ENCODE measurements at places on chromosomes 16 and 17. TPM values are rescaled to one million over a fixed set of nuclear protein-coding genes. Genes with fewer than 3 reads are reported as not detected.

DNA sequence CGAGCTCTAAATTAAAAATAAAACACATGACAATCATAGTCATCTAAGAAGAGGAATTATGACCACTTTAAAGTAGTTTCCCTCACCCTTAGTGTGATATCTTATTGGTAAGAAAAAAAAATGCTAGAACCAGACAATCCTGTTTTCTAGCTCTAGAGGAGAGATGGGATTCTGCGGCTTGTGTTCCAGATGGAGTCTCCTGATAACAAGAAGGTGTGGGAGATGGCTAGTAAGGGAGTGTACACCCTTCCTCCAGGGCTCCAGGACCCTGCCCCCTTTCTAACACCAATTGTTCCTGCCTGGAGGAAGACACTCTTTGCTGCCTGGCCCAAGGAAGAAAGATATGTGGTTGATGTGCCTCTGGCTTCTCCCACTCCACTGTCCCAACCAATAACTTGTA, 68.8 kb upstream of the FBXO47 start:
- no peak for DNase-seq

DNA sequence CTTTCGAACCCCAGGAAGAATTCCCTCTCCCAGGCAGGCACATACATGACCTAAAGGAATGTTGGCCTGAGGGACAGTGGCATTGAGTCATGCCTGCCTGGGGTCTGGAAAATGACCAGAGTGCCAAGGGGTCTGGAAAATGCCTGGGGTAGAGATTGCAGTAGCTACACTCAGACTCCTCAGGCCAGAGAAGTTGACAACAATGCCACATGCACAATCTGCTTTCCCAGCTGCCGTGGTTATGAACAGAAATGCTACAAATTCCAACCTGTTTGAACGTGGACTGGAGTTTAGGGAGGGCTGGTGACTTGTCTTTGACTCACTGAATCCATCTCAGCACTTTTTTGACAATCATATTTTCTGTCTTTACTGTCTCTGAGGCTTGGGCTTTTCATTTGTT, 250.0 kb downstream of the ABCC12 start:
- peak; percentile 53 for DNase-seq

DNA sequence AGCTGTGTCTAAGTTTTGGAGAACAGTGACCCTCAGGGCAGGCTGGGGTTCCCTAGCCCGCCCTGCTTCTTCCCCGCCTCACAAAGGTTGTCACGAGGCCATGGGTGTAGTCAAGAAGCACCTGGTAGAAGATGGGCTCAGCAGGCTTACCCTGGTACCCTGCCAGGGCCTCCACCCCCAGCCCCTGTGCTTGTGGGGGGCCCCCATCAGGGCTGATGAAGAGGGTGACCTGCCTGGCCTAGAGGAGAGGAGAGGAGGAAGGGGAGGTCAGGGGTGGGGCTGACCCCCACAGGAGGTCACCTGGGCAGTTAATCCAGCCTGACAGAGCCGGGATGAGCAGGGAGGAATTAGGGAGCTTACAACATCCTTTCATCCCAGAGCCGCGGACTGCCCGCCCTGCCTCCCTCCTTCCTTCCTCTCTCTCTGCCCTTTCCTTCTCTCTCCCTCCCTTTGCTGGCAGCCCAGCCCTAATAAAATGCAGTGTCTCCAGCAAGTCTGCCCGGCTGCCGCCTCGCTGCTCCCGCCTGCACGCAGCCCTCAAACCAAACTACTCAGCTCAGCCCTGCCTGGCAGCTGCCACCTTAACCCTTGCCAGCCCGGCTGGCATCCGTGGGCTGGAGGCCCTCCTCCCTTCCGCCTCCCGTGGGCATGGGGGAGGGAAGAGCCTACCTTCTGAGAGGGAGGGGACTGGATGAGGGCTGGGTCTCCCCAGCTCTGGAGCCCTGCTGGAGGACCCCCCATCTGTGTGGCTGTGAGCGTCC, 7.2 kb downstream of the DLX3 start:
- no peak for DNase-seq

DNA sequence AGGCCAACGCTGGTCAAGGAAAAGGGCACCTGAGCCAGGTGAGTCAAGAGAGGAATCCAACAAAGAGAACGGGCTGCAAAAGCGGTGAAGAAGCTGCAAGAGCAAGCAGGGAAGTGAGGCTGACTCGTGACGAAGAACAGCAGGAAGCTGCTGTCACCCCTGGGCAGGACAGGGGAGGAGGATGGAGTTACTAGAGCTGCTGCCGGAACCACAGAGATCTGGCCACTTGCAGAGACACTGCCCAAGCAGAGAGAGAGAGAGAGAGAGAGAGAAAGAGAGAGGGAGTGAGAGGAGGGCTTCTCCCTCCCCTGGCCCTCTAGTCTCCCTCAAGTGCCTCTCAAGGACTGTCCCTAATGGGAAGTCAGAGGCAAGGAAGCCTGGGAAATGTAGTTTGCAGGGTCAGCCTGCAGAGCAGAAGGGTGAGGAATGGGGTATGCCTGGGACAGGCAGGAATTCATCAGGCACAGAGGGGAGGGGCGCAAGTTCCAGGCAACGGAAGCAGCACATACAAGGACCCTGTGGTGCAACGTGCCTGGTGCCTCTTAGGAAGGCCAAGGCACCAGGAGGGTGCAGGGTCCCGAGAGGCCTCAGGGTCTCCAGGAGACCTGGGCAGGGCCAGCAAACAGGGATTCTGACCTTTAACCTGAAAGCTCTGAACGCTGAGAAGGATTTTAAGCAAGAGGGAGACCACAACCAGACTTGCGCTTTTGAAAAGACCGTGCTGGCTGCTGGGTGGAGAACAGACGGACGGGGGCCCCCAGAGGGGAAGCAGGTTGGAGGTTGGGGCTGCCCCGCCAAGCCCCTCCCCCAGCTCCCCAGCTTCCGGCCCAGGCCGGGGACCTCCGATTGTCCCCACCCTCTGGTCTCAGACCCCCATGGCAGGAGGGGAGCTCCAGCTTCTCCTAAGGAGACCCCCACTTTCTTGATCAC, 45.8 kb upstream of the CIBAR2 start:
- DNase-seq: no peak

- DNase-seq: no peak
Measured at GRCh38 chr16:3049921-3050481, 3.6 kb downstream of the MMP25 start.

DNA sequence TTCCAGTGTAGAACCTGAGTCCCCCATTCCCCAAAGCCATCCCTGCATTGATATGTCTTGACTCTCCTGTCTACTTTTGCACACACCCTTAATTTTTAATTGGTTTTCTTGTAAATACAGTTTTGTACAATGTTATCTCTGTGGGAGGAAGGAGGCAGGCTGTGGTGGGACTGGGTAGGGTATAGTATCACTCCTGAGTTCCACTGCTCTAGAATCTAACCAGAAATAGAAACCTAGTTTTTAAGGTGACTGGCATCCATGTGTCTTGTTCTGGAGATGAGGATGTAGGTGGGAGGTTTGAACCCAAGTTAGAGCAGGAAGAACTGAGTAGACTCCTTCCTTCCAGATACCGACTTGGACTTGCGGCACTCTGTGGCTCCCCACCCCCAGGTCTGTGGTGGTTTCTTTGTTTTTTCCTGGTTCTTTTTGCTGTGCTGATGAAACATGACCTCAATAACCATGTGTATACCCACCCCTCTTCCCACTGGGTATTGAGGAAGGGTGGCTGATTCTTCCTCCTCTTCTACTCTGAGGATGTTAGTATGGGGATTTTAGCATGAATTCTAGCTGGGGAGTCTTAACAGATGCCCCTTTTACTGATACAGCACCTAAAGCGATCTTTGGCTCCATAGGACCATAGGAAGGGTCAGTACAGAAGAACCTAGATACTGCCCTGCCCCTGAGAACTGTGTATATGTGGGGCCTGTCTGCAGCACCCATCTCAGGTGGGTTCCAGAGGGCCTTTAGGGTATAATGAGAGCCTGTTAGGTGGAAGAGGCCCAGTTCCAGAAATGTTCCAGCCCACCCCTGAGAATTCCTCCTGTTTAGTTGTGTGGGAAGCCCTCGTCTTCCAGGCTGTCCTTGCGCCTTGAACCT, 48.7 kb downstream of the SF3B3 start:
- no peak for DNase-seq

Gene TEKT5
- total RNA-seq: not detected

DNA sequence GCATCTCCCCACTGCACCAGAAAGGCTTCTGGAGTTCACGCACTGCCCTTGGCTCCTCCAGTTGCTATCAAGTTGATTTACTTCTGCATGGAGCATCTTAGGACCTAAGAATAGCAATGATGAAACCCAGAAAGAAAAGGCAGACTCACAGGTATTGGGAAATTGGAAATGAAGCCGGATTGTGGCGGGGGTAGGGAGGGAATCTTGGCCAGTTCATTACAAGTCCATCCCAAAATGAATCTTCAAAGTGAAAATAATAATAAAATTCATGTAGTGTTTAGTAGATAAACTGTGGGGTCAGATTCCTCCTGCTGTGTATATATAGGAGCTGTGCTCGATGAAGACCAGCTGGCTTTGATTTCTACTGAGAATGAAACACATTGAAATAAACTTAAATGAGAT, 33.7 kb downstream of the TEKT3 start:
- DNase-seq: no peak

DNA sequence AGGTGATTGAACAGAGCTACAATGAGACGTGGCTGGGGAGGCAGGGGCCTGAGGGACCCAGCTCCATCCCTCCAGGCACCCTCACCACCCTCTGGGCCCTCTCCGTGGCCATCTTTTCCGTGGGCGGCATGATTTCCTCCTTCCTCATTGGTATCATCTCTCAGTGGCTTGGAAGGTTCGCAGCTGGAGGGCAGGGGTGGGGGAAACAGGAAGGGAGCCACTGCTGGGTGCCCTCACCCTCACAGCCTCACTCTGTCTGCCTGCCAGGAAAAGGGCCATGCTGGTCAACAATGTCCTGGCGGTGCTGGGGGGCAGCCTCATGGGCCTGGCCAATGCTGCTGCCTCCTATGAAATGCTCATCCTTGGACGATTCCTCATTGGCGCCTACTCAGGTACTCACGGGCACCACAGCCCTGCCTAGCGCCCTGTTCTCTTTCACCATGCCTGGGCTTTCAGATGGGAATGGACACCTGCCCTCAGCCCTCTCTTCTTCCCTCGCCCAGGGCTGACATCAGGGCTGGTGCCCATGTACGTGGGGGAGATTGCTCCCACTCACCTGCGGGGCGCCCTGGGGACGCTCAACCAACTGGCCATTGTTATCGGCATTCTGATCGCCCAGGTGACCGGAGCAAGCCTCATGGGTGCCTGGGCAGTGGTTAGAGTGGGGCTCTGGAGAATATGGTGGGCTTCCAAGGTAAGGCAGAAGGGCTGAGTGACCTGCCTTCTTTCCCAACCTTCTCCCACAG, 2.1 kb downstream of the SLC2A4 start:
- no peak for DNase-seq

Gene HBQ1
- 2.4 TPM for total RNA-seq

Gene SULT1A1
- 7.1 TPM for total RNA-seq

Gene BFAR
- 73.6 TPM for total RNA-seq

Gene ZNF423
- total RNA-seq: 0.35 TPM

- DNase-seq: no peak
Measured at GRCh38 chr16:8956265-8957062, 7.2 kb downstream of the USP7 start.

- no peak for DNase-seq
Measured at GRCh38 chr16:84380405-84380804, 12.1 kb downstream of the ATP2C2 start.

GRCh38 chr17:39563476-39563875, 44.2 kb downstream of the NEUROD2 start:
- DNase-seq: no peak

- no peak for DNase-seq
Measured at GRCh38 chr16:23074423-23074822, 74.8 kb downstream of the USP31 start.

DNA sequence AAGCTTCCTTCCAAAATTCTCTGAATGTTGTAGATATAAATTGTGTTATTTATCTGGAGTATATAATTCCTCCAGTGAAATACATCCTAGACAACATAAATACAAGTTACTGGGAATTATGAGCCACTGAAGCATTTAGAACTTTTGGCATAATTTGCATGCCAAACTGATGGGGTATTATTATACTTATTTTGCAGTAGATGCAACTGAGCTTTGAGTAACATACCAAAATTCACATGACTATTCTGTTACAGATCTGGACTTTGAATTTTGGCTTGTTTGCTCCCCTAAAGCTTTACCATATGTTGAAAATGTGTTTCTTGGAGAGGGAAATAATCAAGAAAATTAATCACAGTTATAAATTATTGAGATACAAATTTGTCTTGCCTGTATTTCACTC, 372.5 kb downstream of the CDH11 start:
- DNase-seq: no peak

Gene CCL13
- not detected for total RNA-seq

- no peak for DNase-seq
Measured at GRCh38 chr17:20207262-20207985, 198.3 kb downstream of the SPECC1 start.

- no peak for DNase-seq
Measured at GRCh38 chr16:81136390-81137335, 40.5 kb upstream of the GCSH start.

Gene IGF2BP1
- total RNA-seq: 0.45 TPM

- DNase-seq: no peak
Measured at GRCh38 chr16:27460663-27461482, 58.9 kb downstream of the IL21R start.

- DNase-seq: no peak
Measured at GRCh38 chr16:78791011-78791410, 691.6 kb downstream of the WWOX start.

DNA sequence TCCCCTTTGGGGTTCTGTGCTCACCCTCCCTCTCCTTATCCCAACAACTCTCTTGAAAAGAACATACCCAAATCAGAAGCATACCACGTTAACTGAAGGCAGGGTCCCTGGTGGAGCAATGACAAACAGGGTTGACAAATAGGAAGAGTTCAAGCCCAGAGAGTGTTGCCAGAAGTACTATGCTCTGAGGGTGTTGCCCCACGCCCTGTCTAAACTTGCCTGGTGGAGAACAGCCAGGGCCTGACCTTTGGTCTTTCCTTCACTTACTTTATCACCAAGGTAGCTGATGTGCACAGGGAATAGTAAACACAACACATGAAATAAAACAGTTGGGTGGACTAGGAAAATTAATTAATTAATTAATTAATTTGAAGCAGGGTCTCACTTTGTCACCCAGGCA, 23.3 kb downstream of the ZNF75A start:
- DNase-seq: no peak

Gene CDH5
- 0.87 TPM for total RNA-seq

DNA sequence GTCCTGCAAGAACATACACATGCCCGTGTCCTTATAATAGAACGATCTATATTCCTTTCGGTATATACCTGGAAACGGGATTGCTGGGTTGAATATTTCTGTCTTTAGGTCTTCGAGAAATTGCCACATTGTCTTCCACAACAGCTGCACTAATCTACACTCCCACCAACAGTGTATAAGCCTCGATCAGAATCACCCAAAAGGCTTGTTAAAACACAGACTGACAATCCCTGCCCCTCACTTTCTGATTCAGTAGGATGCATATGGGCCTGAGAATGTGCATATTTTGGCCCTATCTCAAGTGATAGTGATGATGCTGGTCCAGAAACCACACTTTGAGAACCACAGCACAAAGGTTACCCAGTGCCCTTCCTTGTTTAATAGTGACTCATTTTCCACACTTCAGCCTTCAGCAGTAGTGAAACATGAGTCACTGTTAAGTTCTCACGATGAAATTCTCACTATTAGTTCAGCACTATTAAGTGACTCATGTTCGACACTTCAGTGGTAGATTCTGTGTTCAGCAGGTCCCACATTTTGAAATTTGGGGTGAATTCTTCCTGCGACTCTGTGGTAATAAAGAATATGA, 215.6 kb downstream of the GRIN2A start:
- peak; percentile 92 for DNase-seq

Gene CD300H
- total RNA-seq: not detected

All from renal cortical epithelial cell (primary cell).